ENCODE measurements at places on chromosomes 2 and 18.
A peak's percentile ranks its signal among the peaks of the same experiment; 100 is the strongest.

DNA sequence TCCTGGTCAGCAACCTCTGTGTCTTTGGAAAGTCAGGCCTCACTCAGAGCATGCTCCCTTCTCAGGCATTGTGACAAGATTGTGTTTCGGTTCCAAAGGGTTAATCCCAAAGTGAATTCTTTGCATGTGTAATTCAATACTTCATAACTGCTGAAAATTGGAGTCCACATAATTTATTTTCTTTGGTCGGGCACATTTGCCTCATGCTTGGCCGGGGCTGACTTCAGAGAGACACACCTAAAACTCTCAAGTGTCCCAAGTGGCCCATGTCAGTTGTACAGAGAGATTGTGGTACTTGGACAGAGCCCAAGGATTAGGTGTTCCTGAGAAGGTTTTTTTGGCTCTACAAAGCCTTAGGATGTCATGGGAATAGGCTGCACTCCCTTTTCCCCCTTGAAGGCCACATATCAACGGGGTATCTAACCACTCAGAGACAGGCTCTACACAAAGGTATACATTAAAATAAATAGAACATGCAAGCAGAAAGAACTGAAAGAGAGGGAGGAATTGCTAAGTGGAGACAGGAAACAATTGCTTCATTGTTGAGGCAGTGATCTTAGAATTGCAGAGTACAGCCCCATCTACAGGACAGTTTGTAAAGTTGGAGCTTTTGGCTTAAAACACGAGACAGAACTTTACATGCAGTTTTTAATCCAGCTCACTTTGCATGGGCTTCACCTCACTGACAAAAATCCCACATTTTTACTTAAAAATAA, 1232.3 kb upstream of the ZEB2 start:
- DNase-seq, result no peak

GRCh38 chr2:237540223-237540775, 26.1 kb upstream of the PRLH start:
- DNase-seq, result no peak

GRCh38 chr2:36785179-36785795, 88.8 kb downstream of the VIT start:
- DNase-seq, result peak; percentile 61

GRCh38 chr2:238061315-238062202, 758 bp downstream of the SCLY start:
- peak; percentile 17 for DNase-seq

GRCh38 chr2:221016551-221016950, 555.6 kb downstream of the EPHA4 start:
- DNase-seq, result no peak

- DNase-seq, result no peak
Measured at GRCh38 chr18:69123421-69123820, 277.3 kb upstream of the DOK6 start.

- no peak for DNase-seq
Measured at GRCh38 chr2:148124271-148124670, 103.4 kb downstream of the MBD5 start.

DNA sequence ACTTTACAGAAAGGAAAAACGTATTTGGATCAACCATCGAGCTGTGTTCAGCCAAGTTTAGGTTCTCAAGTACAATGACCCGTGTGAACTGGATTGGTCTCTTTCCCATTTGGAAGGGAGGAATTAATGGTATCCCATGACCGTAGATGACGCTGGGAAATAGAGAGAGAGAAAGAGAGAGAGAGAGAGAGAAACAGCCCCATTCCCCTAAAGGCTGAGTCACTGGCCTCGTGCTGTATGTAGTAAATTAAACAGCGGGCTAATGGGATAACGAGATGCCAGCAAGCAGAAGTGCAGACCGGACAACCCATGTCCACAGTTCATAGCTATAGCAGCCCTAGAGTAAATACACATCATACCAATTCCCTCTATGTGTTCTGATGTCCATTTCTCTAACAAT, 99.6 kb downstream of the BCL11A start:
- no peak for DNase-seq

DNA sequence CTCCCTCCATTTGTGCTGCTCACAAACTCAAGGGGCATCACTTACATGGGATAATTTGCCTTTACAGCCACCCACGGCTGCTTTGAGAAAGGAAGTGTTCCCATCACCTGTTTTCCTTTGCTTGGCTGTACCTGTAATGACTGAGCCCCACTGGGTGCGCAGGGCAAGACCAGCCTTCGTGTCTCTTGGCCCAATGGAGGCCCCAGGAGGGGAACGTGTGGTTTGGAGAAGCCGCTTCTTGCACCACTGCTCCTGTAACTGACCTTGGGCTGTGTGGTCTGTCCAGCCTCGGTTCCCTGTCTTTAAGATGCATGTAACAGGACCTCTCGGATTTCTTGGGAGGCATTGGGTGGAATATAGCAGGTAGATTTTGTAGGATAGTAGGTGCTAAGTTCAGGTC, 41.1 kb downstream of the LDLRAD4 start:
- DNase-seq, result no peak

DNA sequence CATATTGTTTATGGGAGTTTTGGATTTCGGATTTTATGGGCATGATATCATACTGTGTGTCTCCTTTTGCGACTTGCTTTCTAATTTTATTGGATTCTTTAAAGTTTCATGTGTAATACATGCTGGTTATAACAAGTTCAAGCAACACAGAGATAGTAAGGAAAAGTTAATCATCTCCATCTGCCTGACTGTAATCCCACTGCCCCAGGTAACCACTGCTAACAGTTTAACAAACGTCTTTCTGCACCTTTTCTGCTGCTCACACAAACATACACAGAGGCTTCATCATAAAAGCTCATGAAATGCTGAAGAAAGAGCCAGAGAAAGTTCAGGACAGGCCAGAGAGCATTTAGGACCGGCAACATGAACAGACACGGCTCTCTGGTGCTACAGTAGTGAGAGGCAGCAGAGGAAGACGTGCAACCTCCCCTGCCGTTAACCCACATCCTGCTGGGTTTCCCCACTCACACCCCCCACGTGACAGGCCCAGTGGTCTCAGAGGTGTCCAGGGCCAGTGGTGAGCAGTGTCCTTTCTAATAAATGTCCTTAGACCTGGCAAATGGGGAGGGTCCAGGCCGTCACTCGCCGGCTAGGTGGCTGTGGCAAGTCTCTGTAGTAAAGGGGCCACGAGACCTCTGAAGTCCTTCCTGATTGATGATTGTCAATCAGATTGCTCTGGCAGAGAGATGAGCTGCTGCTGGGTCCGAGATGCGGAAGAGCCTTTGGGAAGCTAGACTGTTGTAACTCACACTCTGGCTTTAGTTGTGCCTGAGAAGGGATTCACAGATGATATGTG, 43.0 kb upstream of the SLC1A4 start:
- DNase-seq, result peak; percentile 55

DNA sequence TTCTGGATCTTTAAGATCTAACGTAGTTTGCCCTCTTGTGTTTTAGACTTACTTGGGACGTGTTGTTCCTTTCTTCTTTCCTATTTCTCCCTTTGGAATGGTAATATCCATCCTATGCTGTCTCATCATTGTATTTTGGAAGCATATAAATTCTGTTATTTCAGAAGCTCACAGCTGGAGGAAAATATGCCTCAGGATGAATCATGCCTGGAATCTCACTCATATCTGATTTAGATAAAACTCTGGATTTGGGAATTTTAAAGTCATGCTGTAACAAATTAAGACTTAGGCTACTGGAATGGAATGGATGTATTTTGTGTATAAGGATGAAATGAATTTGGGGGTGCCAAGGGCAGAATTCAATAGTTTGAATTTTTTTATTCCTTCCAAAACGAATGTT, 245.2 kb upstream of the GULP1 start:
- DNase-seq, result no peak

- DNase-seq, result no peak
Measured at GRCh38 chr2:212282671-212283261, 255.8 kb downstream of the ERBB4 start.

DNA sequence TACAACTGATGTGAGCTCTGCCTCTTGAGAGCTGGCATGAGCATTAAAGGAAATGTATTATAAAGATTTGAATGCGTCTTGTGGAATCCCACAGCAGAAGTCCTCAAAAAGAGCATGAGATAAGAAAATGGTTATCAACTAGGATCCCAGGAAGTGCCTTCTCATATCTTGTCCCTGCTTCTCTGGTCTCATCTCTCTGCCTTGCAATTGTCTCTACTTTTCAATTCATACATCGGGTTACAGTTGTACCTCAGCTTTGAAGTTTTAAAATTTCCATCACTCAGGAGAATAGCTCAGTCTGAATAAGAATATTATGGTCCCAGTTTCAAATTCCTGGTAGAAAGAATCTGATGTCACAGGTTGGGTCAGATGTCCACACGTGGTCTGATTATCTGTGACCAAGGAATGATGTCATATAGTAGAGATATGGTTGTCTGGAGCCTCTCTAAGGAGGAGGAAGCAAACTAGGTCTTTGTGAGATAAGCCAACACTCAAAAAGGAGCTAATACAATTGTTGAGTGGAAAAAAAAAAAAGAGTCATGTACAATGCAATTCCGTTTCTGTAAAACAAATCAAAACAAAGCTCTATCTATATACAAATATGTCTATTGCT, 21.7 kb upstream of the CCDC88A start:
- DNase-seq, result no peak

- DNase-seq, result no peak
Measured at GRCh38 chr2:229178706-229179105, 92.4 kb downstream of the PID1 start.

DNA sequence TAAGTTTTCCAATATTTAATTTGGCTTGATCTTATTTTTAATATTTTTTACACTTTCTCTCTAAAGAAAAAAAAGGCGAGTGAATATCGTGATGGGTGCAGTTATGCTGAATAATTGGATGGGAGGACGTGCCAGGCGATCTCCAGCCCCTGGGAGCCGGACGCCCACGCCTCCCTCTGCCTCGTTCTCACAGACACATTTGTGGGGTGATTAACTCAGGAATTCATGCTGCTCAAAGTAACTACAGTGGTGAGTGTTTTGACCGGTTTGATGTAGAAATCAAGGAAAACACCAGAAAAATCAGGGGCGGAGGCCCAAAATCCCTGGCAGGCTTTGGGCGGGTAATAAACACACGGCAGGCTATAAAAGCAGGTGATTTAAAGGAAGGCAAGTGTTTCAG, 736.8 kb upstream of the SALL3 start:
- DNase-seq, result no peak

DNA sequence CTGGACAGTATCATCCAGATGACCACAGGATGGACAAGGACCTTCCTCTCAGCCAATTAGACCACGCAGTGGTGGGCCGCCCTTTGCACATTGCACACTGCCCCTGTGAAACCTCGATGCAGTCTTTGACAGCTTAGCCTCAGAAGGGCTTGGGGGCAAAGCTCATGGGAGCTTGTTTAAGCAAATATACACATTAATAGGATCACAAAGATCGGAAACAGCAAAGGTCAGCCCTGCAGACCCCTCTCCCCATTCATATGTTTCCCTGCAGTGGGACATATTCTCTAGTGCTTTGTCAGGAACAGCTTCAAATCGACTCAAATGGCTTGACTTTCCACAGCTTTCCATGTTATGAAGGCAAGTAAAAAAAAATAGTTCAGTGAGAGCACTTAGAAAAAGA, 189.6 kb upstream of the LYPD1 start:
- DNase-seq, result no peak

DNA sequence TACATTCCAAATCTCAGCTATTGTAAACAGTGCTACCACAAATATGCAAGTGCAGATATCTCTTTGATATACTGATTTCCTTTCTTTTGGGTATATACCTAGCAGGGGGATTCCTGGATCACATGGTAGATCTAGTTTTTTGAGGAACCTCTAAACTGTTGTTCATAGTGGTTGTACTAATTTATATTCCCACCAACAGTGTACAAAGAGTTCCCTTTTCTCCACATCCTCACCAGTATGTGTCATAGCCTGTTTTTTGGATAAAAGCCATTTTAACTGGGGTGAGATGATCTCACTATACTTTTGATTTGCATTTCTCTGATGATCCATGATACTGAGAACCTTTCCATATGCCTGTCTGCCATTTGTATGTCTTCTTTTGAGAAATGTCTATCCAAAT, 6.3 kb upstream of the CCNT2 start:
- no peak for DNase-seq

GRCh38 chr2:726169-726568, 49.0 kb upstream of the TMEM18 start:
- no peak for DNase-seq

GRCh38 chr18:67010919-67011318, 407.0 kb upstream of the CDH19 start:
- DNase-seq, result no peak

Measured in naive thymus-derived CD4-positive, alpha-beta T cell (primary cell).